ENCODE measurements at places on chromosomes 1 and 21. TPM values are rescaled to one million over a fixed set of nuclear protein-coding genes. Genes with fewer than 3 reads are reported as not detected.

Gene LIPI
- not detected for total RNA-seq

Gene A3GALT2
- total RNA-seq = 0.36 TPM

Gene IL24
- total RNA-seq = not detected

Gene CLDN17
- total RNA-seq = not detected

DNA sequence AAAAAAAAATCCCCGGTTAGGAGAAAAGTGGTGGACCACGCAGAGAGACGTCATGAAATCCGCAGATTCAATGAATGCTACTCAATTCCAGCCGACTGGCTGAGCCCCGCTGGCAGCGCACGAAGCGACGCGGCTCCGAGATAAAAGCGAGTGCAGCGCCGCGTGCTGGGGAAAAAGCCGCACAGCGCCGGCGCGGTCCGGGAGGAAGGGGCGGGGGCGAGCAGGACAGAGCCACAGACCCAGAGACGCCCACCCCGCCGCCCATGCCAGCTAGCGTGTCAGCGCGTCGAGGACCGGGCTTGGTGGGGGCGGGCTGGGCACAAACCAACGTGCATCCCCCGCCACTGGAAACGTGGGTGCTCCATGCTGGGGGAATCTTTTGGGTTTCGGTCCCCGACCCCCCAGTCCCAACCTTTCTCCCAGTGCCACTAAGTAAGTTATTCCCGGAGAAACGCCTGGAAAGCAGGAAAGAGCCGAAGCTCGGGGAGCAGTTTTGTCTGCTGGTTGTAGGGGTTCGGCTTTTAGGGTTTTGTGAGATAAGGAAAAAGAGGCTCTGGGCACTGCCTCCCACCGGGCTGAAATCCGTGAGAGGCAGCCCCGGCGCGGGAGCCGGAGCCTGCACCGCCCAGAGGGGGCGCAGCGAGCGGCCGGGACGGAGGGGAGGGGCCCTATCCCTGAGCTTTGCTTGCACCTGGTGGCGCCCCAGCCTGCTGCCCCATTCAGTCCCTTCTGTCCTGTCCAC is at the start of gene KCNJ6:
Gene KCNJ6, minus strand, starts transcription at position 148 of the 742 bp plus-strand sequence. CDS start 75,775 bp downstream, outside the sequence.
- no peaks in the 10 kb centered on the region for H3K36me3 ChIP-seq
- no peaks in the 10 kb centered on the region for H3K4me1 ChIP-seq

GRCh38 chr1:243723050-243723449 is 127.0 kb downstream of the AKT3 start:
- H3K36me3 ChIP-seq = no peaks in the 10 kb centered on the region
- H3K27me3 ChIP-seq = no peaks in the 10 kb centered on the region
- no peak overlapping the region for H3K27ac ChIP-seq
- H3K4me3 ChIP-seq = no peak overlapping the region
- peaks cover 12% of the 10 kb centered on the region for H3K4me1 ChIP-seq
- DNase-seq = no peak

DNA sequence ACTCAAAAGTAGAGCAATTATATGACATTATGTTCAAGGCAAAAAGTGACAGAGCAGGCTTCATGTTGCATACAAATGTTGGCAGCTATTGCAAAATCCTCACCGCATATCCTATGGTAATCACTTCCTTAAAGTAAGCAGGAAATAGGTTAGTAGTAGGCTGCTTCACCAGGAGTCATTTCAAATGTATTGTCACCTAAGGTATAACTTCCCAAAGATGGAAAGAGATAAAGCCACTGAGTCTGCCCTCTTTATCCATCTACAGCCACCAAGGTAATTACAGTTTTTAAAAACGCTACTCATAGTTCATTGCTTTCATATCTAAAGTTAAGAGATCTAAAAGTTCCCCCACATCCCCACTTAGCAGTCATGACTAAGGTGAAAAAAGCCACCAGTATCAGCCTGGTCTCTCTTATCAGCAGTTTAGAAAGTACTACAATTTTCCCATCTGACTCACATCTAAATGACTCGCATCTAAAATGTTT is 31.6 kb upstream of the UBE2U start:
- H3K36me3 ChIP-seq = no peaks in the 10 kb centered on the region
- no peaks in the 10 kb centered on the region for H3K27me3 ChIP-seq
- peaks cover 8% of the 10 kb centered on the region for H3K4me1 ChIP-seq
- no peak for DNase-seq

DNA sequence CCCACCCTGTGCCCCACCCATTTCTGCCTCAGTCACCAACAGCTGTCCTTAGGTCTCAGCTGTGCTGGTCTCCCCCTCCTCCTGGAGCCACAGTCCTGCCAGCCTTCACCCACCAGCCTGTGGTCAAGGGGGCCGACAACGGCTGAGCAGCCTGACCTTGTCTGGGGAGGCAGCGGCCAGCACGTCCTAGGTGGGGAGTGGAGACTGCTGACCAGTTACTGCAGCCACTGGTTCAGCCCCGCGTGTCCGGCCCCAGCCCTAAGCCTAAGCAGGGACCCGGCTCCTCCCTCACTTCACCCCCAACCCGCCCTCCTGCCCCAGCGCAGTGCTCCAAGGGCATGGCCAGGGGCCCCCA is 79.2 kb downstream of the MORN1 start:
- peaks cover 3% of the 10 kb centered on the region for H3K36me3 ChIP-seq
- no peak overlapping the region for H3K4me3 ChIP-seq
- no peak for DNase-seq
- no peak overlapping the region for H3K27ac ChIP-seq

GRCh38 chr1:91018006-91018405 is 3.8 kb downstream of the ZNF644 start:
- H3K27me3 ChIP-seq = no peaks in the 10 kb centered on the region
- no peak for DNase-seq
- peaks cover 3% of the 10 kb centered on the region for H3K4me1 ChIP-seq
- H3K36me3 ChIP-seq = no peaks in the 10 kb centered on the region

All from aorta (tissue), 5 donors.